ENCODE measurements at places on chromosomes 12 and 14. TPM values are rescaled to one million over a fixed set of nuclear protein-coding genes. Genes with fewer than 3 reads are reported as not detected.

CPNE6 gene
- polyA plus RNA-seq = not detected

MUCL1 gene
- polyA plus RNA-seq = 1.1 TPM

CLEC6A gene
- polyA plus RNA-seq = not detected

WDHD1 gene
- 7.4 TPM for polyA plus RNA-seq

DTX1 gene
- polyA plus RNA-seq = not detected

DCD gene
- polyA plus RNA-seq = not detected

WSCD2 gene
- polyA plus RNA-seq = not detected

HOXC9 gene
- polyA plus RNA-seq = 1.1 TPM

CEP170B gene
- 8.7 TPM for polyA plus RNA-seq

- DNase-seq = no peak
Measured at GRCh38 chr12:124586756-124587155, 19.3 kb upstream of the NCOR2 start.

GRCh38 chr14:67186172-67186768 is 3.0 kb upstream of the GARIN2 start:
- DNase-seq = no peak

DNA sequence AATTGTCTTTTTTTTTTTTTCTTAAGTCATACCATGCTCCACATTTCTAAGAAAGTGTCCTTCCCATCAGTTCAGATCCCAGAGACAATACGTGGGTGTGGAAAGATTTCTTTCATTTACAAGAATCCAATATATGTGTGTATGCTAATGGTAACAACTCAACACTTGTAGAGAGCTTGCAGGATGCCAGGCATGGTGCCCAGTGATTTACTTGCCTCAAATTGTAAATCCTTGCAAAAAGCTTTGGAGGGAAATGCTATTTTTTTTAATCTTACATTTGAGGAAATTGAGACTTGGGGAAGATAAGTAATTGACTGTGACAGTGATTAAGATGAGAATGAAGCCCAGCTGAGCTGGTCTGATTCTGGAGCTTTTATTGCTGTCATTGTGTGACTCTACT is 1264.6 kb upstream of the SEL1L start:
- no peak for DNase-seq

- DNase-seq = no peak
Measured at GRCh38 chr14:49619730-49620129, 696 bp downstream of the RPL36AL start.

DNA sequence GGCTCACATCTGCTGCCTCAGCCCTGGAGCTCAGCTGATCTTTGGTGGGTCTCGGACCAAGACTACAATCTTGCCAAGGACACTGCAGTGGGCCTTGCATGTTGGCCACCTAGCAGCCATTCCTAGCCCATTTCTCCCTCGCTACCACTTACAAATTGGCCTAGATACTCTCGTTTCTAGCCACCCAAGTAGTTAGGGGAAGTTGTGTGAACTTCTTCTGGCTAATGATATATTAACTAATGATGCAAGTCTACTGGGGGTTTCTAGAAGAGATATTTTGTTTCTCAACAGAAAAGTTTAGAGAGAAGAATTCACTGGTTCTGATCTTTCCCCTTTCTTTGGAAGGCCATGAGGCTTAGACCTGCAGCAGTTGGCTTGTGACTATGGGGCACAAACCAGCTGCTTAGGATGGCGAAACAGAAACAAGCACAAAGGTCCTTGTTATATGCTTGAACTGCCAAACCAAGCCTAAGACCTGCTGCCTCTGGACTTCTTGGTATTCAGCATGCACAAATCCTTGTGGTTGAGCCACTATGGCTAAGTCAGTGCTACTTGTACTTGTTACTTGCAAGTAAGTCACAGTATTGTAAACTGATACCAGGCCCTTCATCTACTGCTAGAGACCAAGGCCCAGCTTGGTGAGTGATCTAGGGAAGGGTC is 30.5 kb upstream of the GPATCH2L start:
- no peak for DNase-seq

GRCh38 chr12:51818566-51819300 is 29.8 kb downstream of the FIGNL2 start:
- no peak for DNase-seq

DNA sequence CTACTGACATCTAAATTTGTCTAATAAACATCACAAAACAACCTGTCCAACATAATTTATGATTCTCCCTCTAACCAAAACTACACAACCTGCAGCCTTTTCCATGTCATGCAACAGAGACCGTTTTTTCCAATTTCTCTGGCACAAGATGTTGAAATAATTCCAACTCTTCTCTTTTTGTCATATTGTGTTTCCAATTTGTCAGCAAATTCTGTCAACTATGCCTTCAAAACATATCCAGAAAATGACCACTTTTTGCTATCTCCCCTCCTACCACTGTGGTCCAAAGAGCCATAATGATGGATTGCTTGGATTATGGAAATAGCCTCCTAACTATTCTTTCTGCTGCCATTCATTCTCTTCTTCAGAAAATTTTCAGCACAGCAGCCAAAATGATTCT is 31.3 kb upstream of the SSTR1 start:
- DNase-seq = no peak

DNA sequence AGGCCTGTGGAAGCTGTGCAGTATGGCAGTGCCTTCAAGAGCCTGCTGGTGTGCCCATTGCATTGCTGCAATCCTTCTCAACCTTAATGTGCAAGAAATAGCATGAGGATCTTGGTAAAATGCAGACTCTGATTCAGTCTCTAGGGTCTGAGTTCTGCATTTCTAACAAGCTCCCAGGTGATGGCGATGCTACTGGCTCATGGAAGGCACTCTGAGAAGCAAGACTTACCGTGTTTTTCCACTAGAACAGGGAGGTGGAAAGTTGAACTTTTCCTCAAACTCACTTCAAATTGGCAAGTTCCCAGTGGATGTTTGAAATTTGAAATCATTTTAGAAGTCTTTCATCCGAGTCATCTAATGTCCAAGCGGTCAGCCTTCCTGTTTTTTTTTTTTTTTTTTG is 55.5 kb downstream of the MYRFL start:
- DNase-seq = no peak

GRCh38 chr12:50070314-50071060 is 13.1 kb downstream of the ASIC1 start:
- no peak for DNase-seq

- DNase-seq = no peak
Measured at GRCh38 chr14:85531587-85532373, 1.8 kb downstream of the FLRT2 start.

DNA sequence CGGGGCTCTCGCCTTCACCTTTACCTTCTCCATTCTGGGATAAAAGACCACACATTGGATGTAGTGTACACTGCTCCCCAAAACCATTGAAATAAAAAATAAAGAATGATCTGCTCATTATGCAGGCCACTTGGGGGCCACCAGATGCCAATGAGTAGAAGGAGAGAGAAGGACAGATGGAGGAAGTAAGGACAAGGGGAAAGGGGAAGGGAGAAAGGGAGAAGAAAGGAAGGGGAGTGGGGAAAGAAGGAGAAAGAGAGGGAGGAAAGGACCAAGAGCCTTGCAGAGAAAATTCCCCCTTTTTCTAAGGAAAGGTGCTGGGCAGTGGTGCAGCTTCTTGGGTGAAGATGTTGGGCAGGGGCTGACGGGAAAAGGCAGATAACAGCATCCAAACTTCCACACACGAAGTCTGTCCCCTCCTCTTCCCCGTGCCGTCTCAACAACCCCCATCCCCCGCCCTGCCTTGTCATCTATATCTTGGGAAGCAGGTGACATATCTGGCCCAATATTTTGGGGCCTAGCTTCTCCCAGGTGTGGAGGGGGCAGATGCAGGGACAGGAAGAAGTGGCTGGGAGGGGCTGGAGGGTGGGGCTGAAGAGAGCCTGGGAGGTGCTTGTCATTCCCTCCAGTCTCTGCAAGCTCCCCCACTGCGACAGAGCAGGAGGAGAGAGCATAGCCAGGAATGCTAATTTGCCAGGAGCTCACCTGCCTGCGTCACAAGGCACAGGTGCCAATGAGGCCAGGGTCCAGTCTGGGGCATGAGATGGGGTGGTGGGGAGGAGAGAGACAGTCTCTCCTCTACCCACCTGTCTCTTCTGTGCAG is 107.5 kb downstream of the SINHCAF start:
- DNase-seq = no peak

DNA sequence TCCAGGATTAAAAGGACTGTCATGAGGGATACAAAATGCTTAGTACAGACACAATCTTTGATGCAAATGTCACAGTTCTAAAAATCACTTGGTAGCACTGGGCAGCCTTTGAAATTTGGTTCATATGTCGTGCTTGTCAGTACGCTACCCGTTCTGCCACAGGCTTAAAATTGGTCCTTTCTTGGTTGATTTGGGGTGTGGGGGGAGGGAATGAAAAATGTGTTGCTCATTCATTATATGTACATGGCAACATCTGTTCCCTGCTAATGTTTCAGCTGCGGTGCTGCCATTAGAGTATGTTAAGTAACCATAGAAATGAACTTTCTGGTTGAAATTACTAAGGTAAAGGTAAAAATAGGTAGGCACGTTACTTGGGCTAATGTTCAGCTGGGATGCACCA is 155.4 kb upstream of the ARHGAP5 start:
- no peak for DNase-seq

DNA sequence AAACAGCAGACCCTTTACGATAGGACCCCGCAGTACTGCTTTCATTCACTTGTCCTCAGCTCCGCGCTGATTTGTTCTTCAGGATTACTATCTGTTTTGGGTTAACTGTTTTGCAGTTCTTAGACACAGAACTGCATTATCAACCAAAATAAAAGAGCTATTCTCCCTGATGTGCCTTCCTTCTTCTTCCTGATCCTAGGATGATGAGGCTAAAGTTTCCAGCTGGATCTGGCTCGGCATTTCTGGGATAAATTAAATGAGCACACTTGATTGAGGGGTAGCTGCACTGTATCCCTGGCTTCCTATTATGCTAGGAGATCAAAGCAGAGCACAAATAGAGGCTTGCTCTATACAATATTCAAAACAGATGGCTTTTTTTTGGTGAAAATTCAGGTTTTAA is 165.7 kb downstream of the FBXL14 start:
- no peak for DNase-seq

GRCh38 chr12:123253641-123254459 is 17.8 kb downstream of the CDK2AP1 start:
- DNase-seq = no peak

GRCh38 chr12:6040815-6041214 is 83.7 kb downstream of the VWF start:
- DNase-seq = no peak

- no peak for DNase-seq
Measured at GRCh38 chr14:73460691-73461127, 2.4 kb upstream of the NUMB start.

DNA sequence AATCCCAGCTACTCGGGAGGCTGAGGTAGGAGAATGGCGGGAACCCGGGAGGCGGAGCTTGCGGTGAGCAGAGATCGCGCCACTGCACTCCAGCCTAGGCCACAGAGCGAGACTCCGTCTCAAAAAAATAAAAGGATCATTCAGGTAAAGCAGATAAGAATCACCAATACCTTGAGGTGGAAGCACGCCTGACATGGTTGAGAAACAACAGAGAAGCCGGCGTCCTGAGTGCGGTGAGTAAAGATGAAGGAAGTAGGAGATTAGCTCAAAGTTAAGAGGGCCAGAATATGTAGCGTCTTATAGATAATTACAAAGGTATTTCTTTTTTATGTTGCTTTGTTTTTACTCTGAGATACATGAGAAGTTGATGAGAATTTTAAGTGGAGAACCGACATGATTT is 14.7 kb downstream of the CLEC7A start:
- DNase-seq = no peak

All from keratinocyte (primary cell).